ENCODE measurements at places on chromosomes 2 and 18. TPM values are rescaled to one million over a fixed set of nuclear protein-coding genes. Genes with fewer than 3 reads are reported as not detected.

Gene TNFAIP6
- not detected for total RNA-seq

Gene CPS1
- 27.5 TPM for total RNA-seq

Gene IRS1
- total RNA-seq: 28.6 TPM

Gene SKOR2
- not detected for total RNA-seq

Gene C1QL2
- not detected for total RNA-seq

Gene ZAP70
- not detected for total RNA-seq

Gene PPP1R1C
- total RNA-seq: 27.5 TPM

Gene RESP18
- total RNA-seq: not detected

Gene COLEC12
- total RNA-seq: not detected

Gene HOXD8
- 0.39 TPM for total RNA-seq

Gene ATP6V1C2
- total RNA-seq: not detected

Gene DNAJC27
- 5.1 TPM for total RNA-seq

Gene DNAJB2
- total RNA-seq: 38.5 TPM

Gene GAREM1
- total RNA-seq: 10.2 TPM

Gene CCDC68
- 2.9 TPM for total RNA-seq

Gene LYG1
- total RNA-seq: 0.78 TPM

Gene CENPA
- total RNA-seq: 43.6 TPM

Gene SLC9A4
- 0.85 TPM for total RNA-seq

Gene RRM2
- 90.4 TPM for total RNA-seq

Gene NLRC4
- total RNA-seq: not detected

Gene PTPRN
- total RNA-seq: not detected

Gene EFR3B
- not detected for total RNA-seq

Gene LYPD6B
- 10.0 TPM for total RNA-seq

Gene GPR75
- total RNA-seq: 1.8 TPM

Gene IL37
- 1.7 TPM for total RNA-seq

Gene CCT4
- total RNA-seq: 350 TPM

Gene GALR1
- total RNA-seq: not detected

Gene RFX8
- total RNA-seq: not detected

Gene UGT1A9
- total RNA-seq: not detected

Gene SERPINB3
- total RNA-seq: not detected

Gene CHRNA1
- total RNA-seq: not detected

Gene ANKRD30BL
- not detected for total RNA-seq

Gene DNAH6
- total RNA-seq: not detected

Gene ABCG8
- total RNA-seq: not detected

Gene CRYGC
- total RNA-seq: not detected

Gene VIT
- not detected for total RNA-seq

Gene IDH1
- 227 TPM for total RNA-seq

Gene DSEL
- total RNA-seq: 2.5 TPM

Gene TET3
- total RNA-seq: 17.1 TPM

Gene PMAIP1
- total RNA-seq: 16.5 TPM

Data from PC-9 (cell line).